ENCODE measurements at places on chromosomes 4 and X. TPM values are rescaled to one million over a fixed set of nuclear protein-coding genes. Genes with fewer than 3 reads are reported as not detected.

SORCS2 gene
- total RNA-seq, result 0.79 TPM

S100G gene
- total RNA-seq, result not detected

GPR82 gene
- not detected for total RNA-seq

SSX2B gene
- not detected for total RNA-seq

CSAG3 gene
- total RNA-seq, result not detected

VCX3B gene
- not detected for total RNA-seq

ADGRG2 gene
- total RNA-seq, result under 0.01 TPM

GPR34 gene
- total RNA-seq, result not detected

L1CAM gene
- 0.09 TPM for total RNA-seq

NDNF gene
- 0.09 TPM for total RNA-seq

SLC9B1 gene
- 2.2 TPM for total RNA-seq
